SJSA1 (cell line): ENCODE measurements at places on chromosomes 4 and X. TPM values are rescaled to one million over a fixed set of nuclear protein-coding genes. Genes with fewer than 3 reads are reported as not detected.

Gene MAGEC3
- total RNA-seq = not detected in 2 replicates

Gene CNGA1
- 0.91 TPM in 1 of 2 replicates, not detected in the other for total RNA-seq

Gene SLC25A53
- 1.9 and 6.2 TPM in 2 replicates for total RNA-seq

Gene LETM1
- 13.1 and 18.6 TPM in 2 replicates for total RNA-seq

Gene KIF4A
- total RNA-seq = 56.3 and 66.2 TPM in 2 replicates

Gene SLC16A2
- total RNA-seq = 11.9 and 14.1 TPM in 2 replicates

Gene GPRASP2
- 13.8 and 21.2 TPM in 2 replicates for total RNA-seq

Gene ADH1B
- not detected in 2 replicates for total RNA-seq

DNA sequence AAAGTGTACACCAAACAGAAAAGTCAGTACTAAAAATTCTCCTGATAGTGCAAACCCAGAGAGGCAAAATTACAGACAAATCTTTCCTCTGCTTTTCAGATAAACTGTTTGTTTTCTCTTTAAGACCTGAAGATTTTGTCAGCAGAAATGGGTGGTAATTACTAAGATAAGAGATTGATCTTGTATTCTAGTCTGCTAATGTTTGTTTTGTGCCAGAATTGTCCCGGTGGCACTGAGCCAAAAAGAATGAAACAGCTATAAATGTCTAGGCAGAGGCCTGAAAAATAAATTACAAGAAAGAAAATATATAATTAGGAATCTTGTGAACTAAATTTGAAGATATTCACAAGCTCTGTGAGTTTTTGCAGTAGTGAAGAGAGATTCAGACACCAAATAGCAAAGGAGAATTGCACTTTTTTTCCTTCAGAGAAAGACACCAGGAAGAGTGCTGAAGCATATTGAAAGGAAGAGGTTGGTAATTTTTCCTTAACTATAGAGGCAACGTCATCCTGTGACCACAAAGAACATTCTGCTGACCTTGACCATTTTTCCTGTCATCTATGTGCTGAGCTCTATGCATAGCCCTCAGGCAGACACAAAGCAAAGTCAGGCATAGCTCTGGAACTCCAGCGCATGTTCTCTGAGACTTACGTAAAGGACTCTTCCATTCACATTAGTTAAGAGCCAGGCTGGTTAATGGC, 314.5 kb upstream of the RASGEF1B start:
- H3K27ac ChIP-seq = no peak overlapping the region
- H3K36me3 ChIP-seq = no peaks in the 10 kb centered on the region
- no peak overlapping the region for H3K4me3 ChIP-seq
- H3K27me3 ChIP-seq = no peaks in the 10 kb centered on the region
- DNase-seq = no peak

GRCh38 chr4:40363382-40363920, 28.3 kb downstream of the CHRNA9 start:
- H3K4me3 ChIP-seq = no peak overlapping the region
- H3K4me1 ChIP-seq = no peaks in the 10 kb centered on the region
- no peak overlapping the region for H3K27ac ChIP-seq
- no peak for DNase-seq
- H3K27me3 ChIP-seq = no peaks in the 10 kb centered on the region
- no peaks in the 10 kb centered on the region for H3K36me3 ChIP-seq

DNA sequence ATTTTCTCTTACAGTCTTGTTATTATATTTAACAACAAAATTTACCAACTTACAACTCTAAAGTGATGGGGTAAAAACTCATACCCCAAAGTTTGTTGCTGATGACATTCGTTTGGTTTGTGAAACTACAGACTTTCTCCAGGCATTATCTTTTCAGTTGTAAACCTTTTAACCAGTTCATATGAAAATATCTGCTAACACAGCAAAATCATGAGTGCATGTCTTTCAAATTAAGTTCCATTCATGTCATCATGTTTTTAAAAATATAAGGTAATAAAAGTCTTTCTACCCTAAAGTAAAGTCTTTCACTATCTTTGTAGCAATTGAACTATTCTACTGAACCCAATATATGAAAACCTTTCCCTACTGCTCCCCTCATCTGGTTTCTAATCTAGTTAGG, 3.4 kb upstream of the GALNTL6 start:
- DNase-seq = no peak
- no peak overlapping the region for H3K4me3 ChIP-seq
- no peaks in the 10 kb centered on the region for H3K36me3 ChIP-seq
- H3K4me1 ChIP-seq = no peaks in the 10 kb centered on the region
- 0 out of 2 replicates have a peak, but pooled peaks cover 11% of the 10 kb centered on the region for H3K27me3 ChIP-seq

GRCh38 chr4:83204731-83205130, 79.9 kb downstream of the COQ2 start:
- H3K27me3 ChIP-seq = no peaks in the 10 kb centered on the region
- peaks cover 7% of the 10 kb centered on the region for H3K36me3 ChIP-seq
- H3K27ac ChIP-seq = no peak overlapping the region
- no peak for DNase-seq
- no peak overlapping the region for H3K4me3 ChIP-seq

GRCh38 chr4:6910960-6911874, 1.6 kb downstream of the TBC1D14 start:
- DNase-seq = no peak
- H3K36me3 ChIP-seq = no peaks in the 10 kb centered on the region
- peaks cover 4% of the 10 kb centered on the region; the same call in 1 of the 2 replicates for H3K4me1 ChIP-seq
- no peak overlapping the region for H3K4me3 ChIP-seq

GRCh38 chrX:41723826-41724225, at the start of gene GPR82:
Gene GPR82, plus strand, starts transcription at chrX:41724181. Its CDS starts 2,846 bp downstream, at chrX:41727027.
- no peak within 1 kb of the TSS for H3K4me3 ChIP-seq
- H3K27me3 ChIP-seq = no peaks in the 10 kb centered on the region
- no peaks in the 10 kb centered on the region for H3K36me3 ChIP-seq
- no peak for DNase-seq
- no peak within 1 kb of the TSS for H3K27ac ChIP-seq

GRCh38 chr4:155906554-155907247, 3.2 kb downstream of the TDO2 start:
- no peak overlapping the region for H3K4me3 ChIP-seq
- no peaks in the 10 kb centered on the region for H3K27me3 ChIP-seq
- H3K4me1 ChIP-seq = peaks cover 5% of the 10 kb centered on the region

- H3K4me3 ChIP-seq = no peak overlapping the region
- no peak for DNase-seq
- no peak overlapping the region for H3K27ac ChIP-seq
- no peaks in the 10 kb centered on the region for H3K27me3 ChIP-seq
- no peaks in the 10 kb centered on the region for H3K4me1 ChIP-seq
Observed at GRCh38 chr4:72418458-72418857, 150.6 kb downstream of the ADAMTS3 start.

DNA sequence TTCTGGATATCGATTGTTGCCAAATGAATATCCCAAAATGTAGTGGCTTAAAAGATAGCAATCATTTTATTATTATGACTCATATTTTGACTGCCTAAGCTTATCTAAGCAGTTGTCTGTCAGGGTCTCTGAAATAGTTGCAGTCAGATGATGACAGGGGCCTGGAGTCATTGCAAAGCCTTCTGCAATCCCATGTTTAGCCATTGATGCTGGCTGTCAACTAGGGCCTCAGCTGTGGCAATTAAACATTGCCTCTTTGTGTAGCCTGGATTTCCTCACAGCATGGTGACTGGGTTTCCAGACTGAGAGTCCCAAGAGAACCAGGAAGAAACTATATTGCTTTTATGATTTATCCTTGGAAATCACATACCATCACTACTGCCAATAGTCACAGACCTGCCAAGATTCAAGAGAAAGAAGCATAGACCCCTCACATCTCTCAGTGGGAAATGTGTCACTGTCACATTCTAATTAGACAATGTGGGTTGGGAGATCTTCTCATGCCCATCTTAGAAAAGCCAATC, 227.3 kb upstream of the NOCT start:
- DNase-seq = no peak
- H3K36me3 ChIP-seq = no peaks in the 10 kb centered on the region
- H3K4me3 ChIP-seq = no peak overlapping the region
- H3K4me1 ChIP-seq = no peaks in the 10 kb centered on the region
- no peak overlapping the region for H3K27ac ChIP-seq
- H3K27me3 ChIP-seq = no peaks in the 10 kb centered on the region

DNA sequence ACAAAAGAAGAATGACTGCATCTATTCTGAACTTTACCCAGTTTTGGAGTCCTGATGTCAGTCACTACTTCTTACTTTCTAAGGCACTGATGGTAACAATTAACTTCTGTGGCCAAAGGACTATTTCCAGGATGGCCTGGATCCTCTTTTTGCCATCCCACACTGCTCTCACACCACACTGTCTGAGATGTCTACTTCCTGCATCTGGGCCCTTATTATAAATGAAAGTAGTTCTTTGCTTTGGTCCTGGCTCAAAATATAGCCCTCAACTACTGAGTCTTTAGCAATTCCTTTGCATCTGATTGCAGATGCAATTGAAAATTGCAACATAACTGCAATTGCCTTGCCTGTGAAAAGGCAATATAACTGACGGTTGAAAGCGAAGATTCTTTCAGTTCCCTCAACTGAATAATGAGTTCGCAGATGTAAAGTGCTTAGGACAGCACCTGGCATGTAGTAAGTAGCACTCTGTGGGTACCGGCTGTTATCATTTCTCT, 44.2 kb downstream of the COQ2 start:
- no peak overlapping the region for H3K27ac ChIP-seq
- no peak overlapping the region for H3K4me3 ChIP-seq
- no peaks in the 10 kb centered on the region for H3K4me1 ChIP-seq
- no peaks in the 10 kb centered on the region for H3K36me3 ChIP-seq
- no peak for DNase-seq
- H3K27me3 ChIP-seq = no peaks in the 10 kb centered on the region

DNA sequence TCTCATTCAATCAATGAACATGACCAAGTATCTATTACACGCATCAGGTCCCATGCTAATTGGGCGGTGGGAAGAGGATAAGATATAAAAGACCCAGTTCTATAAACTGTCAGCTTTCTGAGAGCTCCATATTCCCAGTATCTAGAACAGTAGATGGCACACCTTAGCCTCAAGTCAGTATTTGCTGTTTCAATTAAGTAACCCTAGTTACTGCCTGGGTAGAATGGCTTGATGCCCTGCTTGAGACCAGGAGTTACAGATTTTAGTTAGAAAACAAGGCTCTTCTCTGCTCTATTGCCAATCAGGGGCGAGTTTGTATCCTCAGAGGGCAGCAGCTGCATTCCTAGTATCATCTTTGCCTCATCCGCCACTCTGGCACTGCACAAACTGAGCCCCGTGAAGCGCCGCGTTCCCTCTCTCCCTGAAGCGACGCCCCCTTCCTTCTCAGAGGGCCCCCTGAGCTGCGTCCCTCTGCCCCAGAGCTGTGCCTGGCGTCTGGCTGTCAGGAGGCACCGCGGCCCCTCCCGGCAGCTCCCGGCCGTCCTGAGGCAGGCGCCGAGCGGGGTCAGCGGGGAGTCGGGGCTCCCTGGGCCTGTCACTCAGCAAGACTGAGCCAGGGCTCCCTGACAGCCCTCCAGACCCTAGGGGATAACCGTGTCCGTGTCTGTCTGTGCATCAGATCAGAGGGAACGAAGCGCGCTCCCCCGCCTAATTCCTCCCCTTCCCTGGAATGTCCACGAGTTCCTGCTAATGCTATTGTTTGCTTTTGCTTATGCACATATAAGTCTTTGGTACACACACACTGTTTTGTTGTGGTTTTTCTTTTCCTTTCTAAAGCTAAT, 212.4 kb upstream of the TTC29 start:
- peak; percentile 53 for DNase-seq
- H3K4me1 ChIP-seq = peaks cover 6% of the 10 kb centered on the region
- no peak overlapping the region for H3K27ac ChIP-seq
- 0 out of 2 replicates have a peak, but pooled peaks cover 9% of the 10 kb centered on the region for H3K27me3 ChIP-seq
- no peaks in the 10 kb centered on the region for H3K36me3 ChIP-seq

- DNase-seq = no peak
- H3K27me3 ChIP-seq = no peaks in the 10 kb centered on the region
- H3K4me3 ChIP-seq = no peak overlapping the region
Observed at GRCh38 chr4:6257247-6258025, 12.2 kb upstream of the WFS1 start.

- H3K4me1 ChIP-seq = peaks cover 4% of the 10 kb centered on the region; the same call in 1 of the 2 replicates
- DNase-seq = no peak
- H3K36me3 ChIP-seq = no peaks in the 10 kb centered on the region; the same call in 1 of the 2 replicates
Observed at GRCh38 chr4:169615467-169616106, 3.2 kb upstream of the NEK1 start.

DNA sequence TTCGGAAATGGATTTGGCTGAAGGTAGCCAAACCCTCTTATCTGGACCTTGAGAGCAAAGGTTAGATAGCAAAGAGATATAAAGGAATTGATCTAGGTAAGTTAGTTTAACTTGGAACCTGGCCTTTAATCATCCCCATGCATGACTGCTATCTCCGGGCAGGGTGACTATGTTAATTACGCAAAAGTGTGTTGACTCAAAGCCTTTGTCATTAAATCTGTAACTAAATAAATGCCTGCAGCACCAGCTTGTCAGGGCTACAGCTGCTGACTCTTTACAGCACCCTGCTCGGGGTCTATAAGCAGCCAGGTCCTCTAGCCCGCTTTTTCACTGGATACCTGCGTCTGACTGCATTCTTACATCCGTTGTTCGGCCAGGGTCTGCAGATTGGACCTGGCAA, 201.7 kb downstream of the TBCK start:
- no peak overlapping the region for H3K27ac ChIP-seq
- H3K4me3 ChIP-seq = no peak overlapping the region
- no peaks in the 10 kb centered on the region for H3K27me3 ChIP-seq
- no peaks in the 10 kb centered on the region for H3K4me1 ChIP-seq
- no peak for DNase-seq
- no peaks in the 10 kb centered on the region for H3K36me3 ChIP-seq

DNA sequence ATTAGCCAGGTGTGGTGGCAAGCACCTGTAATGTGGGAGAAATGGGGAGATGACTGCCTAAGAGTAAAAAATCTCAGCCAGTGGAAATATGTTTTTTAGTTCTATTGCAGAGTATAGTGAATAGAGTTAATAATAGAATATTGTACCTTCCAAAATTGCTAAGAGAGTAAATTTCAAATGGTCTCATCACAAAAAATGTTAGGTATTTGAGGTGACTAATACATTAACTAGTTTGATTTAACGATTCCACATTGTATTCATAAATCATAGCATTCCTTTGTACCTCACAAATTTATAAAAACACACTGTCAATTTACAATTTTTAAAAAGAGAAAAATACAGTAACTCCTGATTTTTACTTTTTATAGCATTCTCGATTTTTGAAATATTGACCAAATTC, 681.5 kb upstream of the EPHA5 start:
- DNase-seq = no peak
- peaks cover 2% of the 10 kb centered on the region for H3K4me1 ChIP-seq
- H3K27me3 ChIP-seq = no peaks in the 10 kb centered on the region
- H3K36me3 ChIP-seq = no peaks in the 10 kb centered on the region
- no peak overlapping the region for H3K27ac ChIP-seq

- no peaks in the 10 kb centered on the region for H3K36me3 ChIP-seq
- no peaks in the 10 kb centered on the region for H3K4me1 ChIP-seq
- no peaks in the 10 kb centered on the region for H3K27me3 ChIP-seq
- H3K4me3 ChIP-seq = no peak overlapping the region
- DNase-seq = no peak
- H3K27ac ChIP-seq = no peak overlapping the region
Observed at GRCh38 chrX:22430701-22431100, 158.0 kb downstream of the CBLL2 start.

DNA sequence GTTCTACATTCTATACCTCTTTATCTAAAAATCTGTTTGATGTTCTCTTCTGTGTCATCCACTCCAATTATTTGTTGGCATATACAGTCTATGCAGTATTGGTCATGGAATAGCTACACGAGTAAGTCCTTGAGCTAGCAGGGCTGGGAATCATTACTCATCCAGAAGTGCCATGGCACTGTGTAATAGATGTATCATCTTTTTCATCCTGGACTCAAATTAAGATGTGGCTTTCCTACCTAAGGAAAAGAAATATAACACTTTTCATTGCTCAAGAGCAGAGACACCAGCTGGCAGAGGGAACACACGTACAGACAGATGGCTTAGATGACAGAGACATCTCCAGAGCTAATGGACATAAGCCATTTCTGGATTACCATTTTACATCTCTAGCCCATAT, 159.8 kb downstream of the FAM13A start:
- no peak overlapping the region for H3K4me3 ChIP-seq
- DNase-seq = no peak
- no peaks in the 10 kb centered on the region for H3K4me1 ChIP-seq
- H3K36me3 ChIP-seq = no peaks in the 10 kb centered on the region
- H3K27me3 ChIP-seq = no peaks in the 10 kb centered on the region
